ENCODE measurements at places on chromosomes 7 and 10. TPM values are rescaled to one million over a fixed set of nuclear protein-coding genes. Genes with fewer than 3 reads are reported as not detected.

DNA sequence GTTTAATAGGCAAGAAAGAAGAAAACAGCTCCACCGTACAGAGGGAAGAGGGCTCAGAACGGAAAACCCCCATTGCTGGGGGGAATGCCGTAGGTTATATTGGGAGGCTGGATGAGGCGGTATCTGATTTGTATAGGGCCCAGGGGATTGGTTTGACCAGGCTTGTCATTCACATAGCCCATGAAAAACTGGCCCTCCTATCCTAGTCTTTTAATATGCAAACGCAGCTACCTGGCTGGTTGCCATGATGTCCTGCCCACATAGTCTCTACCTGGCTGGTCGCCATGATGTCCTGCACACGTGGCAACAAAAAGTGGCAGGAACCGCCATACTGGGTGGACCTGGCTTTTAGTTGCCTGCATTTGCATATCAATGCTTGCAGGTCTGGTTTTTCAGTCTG is 84.7 kb downstream of the AUTS2 start:
- no peak for DNase-seq
- 0 out of 2 replicates have a peak, but pooled peaks cover 2% of the 10 kb centered on the region for H3K36me3 ChIP-seq
- no peaks in the 10 kb centered on the region for H3K27me3 ChIP-seq
- no peaks in the 10 kb centered on the region for H3K4me1 ChIP-seq
- H3K4me3 ChIP-seq = no peak overlapping the region
- no peak overlapping the region for H3K27ac ChIP-seq

GRCh38 chr10:131477457-131478121 is 166.1 kb upstream of the TCERG1L start:
- no peaks in the 10 kb centered on the region for H3K27me3 ChIP-seq
- H3K27ac ChIP-seq = no peak overlapping the region
- H3K4me3 ChIP-seq = no peak overlapping the region

DNA sequence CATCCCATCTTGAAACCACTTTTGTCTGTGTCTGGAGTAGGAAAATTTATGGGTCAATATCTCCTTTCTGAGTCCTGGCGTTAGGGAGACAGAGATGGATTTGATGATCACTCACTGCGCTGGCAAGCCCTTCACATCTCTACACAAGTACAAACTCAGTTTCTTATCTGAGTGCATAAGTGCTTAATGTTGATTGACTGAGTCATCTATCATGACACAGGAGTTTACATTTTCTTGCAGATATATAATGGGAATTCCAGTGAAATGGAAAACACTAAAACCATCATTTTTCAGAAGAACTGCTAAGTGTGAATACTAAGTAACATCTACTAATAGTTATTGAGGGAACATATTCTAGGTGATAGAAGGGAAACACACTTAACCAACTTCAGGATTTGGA is 763.9 kb upstream of the COBL start:
- no peak overlapping the region for H3K27ac ChIP-seq
- H3K4me1 ChIP-seq = no peaks in the 10 kb centered on the region

Gene STEAP4
- total RNA-seq = not detected
